ENCODE measurements at places on chromosomes 2 and 18.
A peak's percentile ranks its signal among the peaks of the same experiment; 100 is the strongest.

GRCh38 chr18:42032447-42032846, 77.4 kb downstream of the PIK3C3 start:
- no peak for DNase-seq

DNA sequence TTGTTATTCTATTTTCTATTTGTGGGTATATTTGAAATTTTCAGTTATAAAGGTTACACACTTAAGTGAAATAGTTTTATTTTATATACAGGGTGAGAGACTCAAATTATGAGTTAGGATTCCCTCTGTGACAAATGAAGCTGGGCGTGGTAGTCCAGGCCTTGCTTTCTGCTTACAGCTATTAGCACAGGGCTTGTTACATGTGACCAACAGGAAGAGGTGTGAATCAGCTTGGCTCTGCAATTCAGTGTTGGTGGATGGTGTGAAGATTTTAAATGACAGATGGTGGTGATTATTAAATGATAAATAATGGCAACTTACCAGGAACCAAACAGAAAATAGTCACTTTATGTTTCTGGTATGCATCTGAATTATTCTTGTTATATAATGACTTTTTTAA, 64.4 kb upstream of the NOSTRIN start:
- peak; percentile 6 for DNase-seq

- no peak for DNase-seq
Measured at GRCh38 chr2:149258531-149258930, 71.9 kb upstream of the LYPD6 start.

DNA sequence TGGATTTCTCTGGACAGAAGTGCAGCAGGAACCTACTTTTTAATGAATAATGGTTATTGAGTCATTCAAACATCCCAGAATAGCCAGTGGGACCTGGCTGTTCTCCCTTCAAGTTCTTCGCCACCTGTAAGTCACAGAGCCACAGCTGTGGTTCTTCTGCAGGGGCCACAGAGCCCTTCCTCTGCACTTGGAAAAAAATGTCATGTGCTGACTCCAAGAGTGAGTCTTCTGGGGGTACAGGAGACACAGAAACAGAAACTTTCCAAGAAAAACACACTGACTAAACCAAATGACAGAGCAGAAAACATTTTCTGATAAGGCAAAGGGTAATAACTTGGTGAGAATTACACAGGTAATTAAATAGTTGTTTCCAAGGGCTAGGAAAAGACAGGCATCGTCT, 68.7 kb upstream of the FN1 start:
- no peak for DNase-seq

- DNase-seq = no peak
Measured at GRCh38 chr2:167508709-167509108, 620.4 kb downstream of the XIRP2 start.

GRCh38 chr2:226802573-226802972, 3.0 kb upstream of the IRS1 start:
- peak; percentile 20 for DNase-seq

DNA sequence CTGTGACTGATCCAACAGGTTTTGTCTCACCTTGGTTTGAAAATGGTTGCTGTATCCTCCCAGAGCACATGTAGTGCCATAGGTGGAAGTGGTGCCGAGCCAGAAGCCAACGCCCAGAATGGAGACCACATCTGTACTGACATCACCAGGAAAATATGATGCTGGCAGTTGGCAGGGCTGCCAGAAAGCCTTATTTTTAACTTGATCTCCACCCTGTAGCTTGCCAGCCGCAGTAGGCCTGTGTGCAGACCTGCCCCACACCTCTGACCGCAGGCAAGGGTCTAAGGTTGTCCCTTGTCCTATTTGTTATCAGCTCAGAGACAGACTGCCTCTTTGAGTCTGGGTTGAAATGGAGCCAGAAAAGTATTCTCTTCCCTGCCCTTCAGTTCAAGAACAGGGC, 123.5 kb upstream of the EML6 start:
- no peak for DNase-seq

GRCh38 chr18:27278131-27278530, 93.0 kb upstream of the CHST9 start:
- no peak for DNase-seq

- DNase-seq = no peak
Measured at GRCh38 chr2:204046145-204046544, 109.6 kb downstream of the ICOS start.

- no peak for DNase-seq
Measured at GRCh38 chr18:50151926-50152325, 43.0 kb downstream of the MYO5B start.

GRCh38 chr2:177029501-177029900, 183.1 kb upstream of the HNRNPA3 start:
- peak; percentile 6 for DNase-seq

- no peak for DNase-seq
Measured at GRCh38 chr2:207727261-207727660, 15.8 kb downstream of the CCNYL1 start.

- DNase-seq = no peak
Measured at GRCh38 chr2:127599211-127599610, 46.7 kb upstream of the GPR17 start.

DNA sequence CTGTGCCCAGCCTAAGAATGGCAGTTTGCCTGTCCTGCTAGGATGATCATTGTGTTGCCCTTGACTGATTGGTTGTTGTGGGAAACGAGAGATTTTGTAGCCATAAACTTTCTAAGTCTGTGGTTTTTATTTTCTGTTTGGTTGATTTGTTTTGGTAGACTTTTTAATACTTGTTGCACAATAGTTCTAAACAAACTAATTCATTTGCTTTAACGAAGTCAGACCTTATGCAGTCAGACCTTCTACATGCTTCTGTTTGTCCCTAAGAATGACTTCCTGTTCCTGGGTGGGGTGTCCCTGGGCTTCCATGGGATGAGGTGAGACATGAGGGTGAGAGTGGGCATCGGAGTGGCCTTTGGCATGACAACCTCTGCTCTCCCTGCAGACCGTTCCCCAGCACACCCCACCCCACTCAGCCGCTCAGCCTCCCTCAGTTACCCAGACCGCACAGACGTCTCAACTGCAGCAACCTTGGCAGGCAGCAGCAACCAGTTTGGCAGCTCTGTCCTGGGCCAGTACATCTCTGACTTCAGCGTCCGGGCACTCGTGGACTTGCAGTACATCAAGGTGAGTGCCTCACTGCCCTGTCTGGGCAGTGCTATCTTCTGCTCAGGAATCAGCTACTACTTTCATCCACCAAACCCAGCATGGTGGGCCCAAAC, 7.8 kb upstream of the CNNM3 start:
- DNase-seq = no peak

DNA sequence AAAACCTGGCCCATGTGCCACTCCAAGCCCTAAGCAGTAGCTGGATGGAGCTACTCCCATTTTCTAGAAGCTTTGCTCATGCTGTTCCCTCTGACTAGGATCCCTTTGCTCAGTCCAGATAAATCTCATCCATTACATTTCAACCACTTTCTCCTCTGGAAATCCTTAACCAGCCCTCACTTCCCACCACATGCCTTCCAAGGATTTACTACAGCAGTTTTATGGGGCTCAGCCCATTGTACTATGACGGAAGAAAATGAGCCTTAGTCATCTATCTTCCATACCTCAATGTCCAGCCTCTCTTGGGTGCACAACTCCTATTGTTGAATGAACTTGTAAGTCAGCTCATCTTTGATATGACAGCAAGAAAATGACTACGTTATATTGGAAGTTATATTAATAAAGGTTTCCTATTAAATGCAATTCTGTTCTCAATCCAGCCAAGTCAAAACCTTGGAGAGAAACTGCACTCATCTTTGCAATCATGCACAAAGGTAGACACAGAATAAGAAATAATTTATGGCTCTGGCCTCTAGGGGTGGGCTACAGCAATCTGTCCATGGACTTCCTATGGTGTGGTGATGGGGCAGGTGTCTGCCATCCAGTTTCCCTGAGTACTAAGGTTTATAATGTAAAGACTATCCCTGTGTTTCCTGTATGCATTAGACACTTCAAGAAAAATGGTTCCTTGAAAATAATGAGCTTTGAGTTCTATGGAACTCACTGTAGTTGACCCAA, 3.4 kb downstream of the B4GALT6 start:
- no peak for DNase-seq

- DNase-seq = no peak
Measured at GRCh38 chr2:200104015-200104414, 148.6 kb downstream of the MAIP1 start.

DNA sequence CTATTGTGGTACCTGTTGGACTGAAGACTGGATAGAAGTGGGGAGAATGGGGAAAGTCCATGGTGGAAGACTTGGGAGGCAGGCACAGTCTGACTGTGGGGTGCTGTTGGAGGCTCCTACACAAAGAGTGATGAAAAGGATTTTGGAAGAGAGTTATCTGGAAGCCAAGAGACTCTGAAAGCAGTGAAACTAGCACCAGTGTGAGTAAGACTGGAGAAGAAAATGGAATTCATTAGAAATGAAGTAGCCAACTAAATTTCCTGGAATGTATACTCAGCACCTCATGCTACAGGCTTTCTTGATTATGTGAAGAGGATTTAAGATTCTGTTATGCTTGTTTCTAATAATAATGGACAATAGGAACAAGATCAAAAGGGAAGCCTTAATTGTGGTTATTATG, 27.7 kb downstream of the ELP2 start:
- no peak for DNase-seq

GRCh38 chr2:19835781-19836281, 66.0 kb downstream of the TTC32 start:
- no peak for DNase-seq

- no peak for DNase-seq
Measured at GRCh38 chr2:19902216-19902740, 495 bp upstream of the TTC32 start.

- no peak for DNase-seq
Measured at GRCh38 chr18:25144820-25145219, 207.1 kb downstream of the ZNF521 start.

GRCh38 chr2:47243596-47244323, 88.7 kb upstream of the STPG4 start:
- no peak for DNase-seq

GRCh38 chr2:222364285-222364895, 60.0 kb upstream of the SGPP2 start:
- no peak for DNase-seq

DNA sequence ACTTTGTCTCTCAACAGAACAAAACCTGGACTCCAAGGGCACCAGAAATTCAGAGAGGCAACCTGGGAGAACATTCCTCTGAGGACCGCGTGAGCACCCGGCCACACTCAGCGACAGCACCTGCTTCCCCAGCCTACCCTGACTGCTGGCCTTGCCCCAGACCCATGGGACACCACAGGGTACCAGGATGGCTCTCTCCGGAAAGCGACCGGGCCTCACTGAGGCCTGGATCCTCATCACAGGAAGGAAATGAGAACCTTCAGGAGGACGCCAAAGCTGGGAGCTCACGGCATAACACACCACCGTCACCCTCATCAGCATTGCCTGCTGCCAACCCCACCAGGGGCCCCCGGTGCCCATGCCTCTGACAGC, 38.9 kb downstream of the HS6ST1 start:
- DNase-seq = peak; percentile 1

DNA sequence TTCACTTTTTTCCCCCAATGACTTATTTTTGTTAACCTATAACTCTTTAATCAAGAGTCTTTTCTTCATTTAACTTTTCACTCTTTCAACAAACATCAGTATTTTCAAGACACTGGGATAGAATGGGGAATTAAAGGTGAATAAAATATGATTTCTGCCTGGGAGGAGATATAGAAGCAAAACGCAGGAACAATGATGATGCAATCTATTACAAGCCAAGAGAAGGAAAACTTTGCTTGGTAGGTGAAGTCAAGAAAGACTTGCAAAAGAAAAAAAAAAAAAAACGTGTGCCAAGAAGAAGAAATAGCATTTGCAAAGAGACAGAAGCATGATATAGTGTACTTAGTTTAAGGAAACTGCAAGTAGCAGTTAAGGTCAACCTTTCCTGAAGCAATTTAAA, 207.3 kb upstream of the KCNH7 start:
- DNase-seq = no peak

DNA sequence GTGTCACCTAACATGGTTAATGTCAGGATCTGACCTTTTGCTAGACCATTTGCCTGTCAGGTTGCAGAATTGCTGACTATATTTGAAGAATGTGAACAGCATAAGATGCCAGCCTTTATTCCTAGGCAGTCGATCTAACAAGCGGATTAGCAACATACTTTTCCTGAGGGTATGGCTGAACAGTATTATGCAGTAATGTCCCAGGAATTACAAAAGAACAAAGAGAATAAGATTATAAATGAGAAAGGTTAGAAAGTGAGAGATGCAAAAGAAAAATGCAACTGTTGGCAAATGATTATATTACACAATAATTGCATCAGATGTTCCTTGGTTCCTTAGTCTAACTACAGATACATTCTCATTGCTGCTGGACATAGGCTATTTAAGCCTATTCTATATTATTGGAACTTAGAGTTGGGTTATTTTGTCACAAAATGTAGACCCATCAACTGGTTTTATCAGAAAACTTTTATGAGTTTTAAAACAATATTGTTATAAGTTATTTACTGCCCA, 647.1 kb upstream of the CRIM1 start:
- no peak for DNase-seq

DNA sequence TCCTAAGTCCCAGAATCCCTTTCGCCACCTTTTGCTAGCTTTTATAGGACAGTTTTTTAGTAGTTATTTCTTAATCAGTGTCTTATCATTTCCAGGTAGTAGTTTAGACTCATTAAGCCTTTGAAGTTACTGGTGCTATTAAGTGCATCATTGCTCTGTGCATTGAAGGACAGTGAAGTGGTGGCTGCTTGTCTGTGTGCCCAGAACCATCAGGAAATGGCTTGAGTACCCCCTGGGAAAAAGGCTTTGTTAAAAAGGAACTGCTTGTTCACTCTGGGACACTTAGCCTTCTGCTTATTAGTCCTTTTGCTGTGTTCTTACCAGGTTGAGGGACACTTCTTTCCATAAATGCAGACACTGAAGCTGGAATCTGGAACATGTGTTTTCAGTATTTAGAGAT, 30.0 kb downstream of the DTNA start:
- DNase-seq = no peak

DNA sequence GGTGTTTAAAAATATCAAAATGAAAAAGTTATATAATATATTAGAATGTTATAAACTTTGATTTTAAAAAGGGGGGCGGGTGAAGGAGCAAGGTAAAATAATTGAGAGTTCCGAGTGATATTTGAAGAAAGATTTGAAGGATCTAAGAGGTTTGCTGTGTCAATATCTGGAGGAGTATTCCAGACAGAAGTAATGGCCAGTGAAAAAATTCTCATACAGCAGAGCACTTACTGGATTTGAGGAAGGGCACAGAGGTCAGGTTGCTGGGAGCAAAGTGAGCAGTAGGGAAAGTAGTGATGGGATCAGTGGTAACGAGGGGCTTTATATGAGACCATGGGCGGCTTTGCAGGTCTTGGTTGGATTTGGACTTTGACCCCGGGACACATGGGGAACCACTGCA, 531.5 kb downstream of the ADCYAP1 start:
- no peak for DNase-seq

DNA sequence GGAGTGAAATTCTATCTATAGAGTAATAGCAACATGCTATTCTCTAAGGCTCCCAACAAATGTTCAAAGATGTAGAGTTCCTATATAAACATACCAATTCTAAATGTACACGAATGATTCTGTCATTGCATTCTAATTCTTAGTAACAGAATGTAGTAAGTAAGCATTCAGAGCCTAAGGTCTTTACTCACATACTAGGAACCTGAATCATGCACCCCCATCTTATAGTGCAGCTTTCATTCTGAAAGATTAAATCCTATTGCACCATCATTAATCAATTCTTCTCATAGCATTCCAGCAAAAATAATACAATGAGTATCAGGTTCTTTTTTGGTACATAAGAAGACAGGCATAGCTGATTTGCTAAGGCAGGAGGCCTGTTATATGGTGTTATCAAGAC, 230.0 kb downstream of the NCKAP5 start:
- no peak for DNase-seq
